ENCODE measurements at places on chromosomes 12 and 14. TPM values are rescaled to one million over a fixed set of nuclear protein-coding genes. Genes with fewer than 3 reads are reported as not detected.

The KLHDC1 gene
- polyA plus RNA-seq = 0.77 TPM

The GPX2 gene
- not detected for polyA plus RNA-seq

The USP44 gene
- polyA plus RNA-seq = 0.91 TPM

The ACOT6 gene
- not detected for polyA plus RNA-seq

The SOAT2 gene
- polyA plus RNA-seq = not detected

The OR6C2 gene
- not detected for polyA plus RNA-seq

The CMA1 gene
- polyA plus RNA-seq = not detected

The GYS2 gene
- polyA plus RNA-seq = 0.03 TPM

The FSCB gene
- not detected for polyA plus RNA-seq

- DNase-seq = peak; percentile 5
These were observed 75.2 kb upstream of the RPH3A start for GRCh38 chr12:112716099-112717093.

- DNase-seq = no peak
These were observed 53.4 kb downstream of the ZFC3H1 start for GRCh38 chr12:71610031-71610795.

GRCh38 chr12:80195074-80195726 is 95.9 kb downstream of the OTOGL start:
- DNase-seq = peak; percentile 79

DNA sequence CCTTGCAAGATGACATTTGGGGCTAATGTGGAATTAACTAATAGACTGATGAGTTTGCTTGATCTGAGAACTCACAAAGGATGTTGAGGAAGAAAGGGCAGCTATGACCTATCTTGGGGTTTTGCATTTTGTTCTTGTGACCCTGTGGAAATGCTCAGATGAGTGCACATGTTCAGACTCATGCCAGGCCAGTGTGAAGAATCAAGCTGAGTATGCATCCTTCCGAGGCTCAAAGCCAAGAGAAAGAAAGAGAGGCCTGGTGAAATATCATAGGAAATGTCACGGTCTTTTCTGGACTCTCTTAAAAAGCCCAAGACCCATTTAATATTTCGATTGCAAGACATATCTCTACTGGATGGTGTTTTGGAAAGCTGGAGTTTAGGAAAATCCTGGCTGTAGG is 96.3 kb downstream of the CACNA1C start:
- DNase-seq = no peak

GRCh38 chr12:93832131-93832530 is 155.0 kb downstream of the CRADD start:
- no peak for DNase-seq

DNA sequence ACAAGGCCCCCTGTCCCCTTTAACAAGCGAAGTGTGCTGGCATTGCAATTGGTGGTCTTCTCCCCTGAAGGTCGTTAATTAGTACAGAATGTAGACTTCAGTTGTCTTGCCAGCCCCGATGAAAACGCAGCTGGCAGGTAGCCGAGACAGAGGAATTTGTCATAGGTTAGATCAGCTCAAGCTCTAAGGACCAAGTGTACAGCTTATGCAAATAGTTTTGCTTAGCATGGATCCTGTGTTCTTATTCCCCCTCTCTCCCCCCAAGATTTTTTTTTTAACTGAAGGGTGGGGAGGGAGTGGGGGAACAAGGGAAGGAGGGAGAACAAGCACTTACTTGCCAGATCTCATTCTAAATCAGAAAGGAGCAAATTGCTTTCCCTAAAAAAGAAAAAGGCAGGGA is 58.6 kb upstream of the PARP11 start:
- no peak for DNase-seq

DNA sequence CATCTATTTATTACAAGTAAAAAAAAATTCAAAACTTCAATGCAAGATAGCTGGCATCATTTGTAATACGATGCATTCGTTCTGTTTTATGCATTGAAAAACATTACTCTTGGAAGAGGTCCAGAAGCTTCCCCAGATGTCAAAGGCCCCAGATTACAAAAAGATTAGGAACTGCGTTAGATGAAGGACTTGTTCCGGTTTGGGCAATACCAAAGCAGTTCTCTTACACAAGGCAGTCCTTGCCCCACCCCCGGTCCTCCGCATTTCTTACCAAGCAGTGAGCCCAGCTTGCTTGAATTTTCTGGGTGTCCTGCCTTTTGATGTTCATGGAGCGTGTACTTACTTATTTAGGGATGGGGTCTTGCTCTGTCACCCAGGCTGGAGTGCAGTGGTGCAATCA is 4.8 kb upstream of the HVCN1 start:
- DNase-seq = no peak

GRCh38 chr12:11822081-11822834 is 172.8 kb downstream of the ETV6 start:
- DNase-seq = peak; percentile 84

- DNase-seq = no peak
These were observed 3.6 kb upstream of the FOS start for GRCh38 chr14:75274899-75275569.

- DNase-seq = peak; percentile 55
These were observed 22.0 kb upstream of the NUDT14 start for GRCh38 chr14:105203057-105203531.

- peak; percentile 83 for DNase-seq
These were observed 6.3 kb upstream of the LTBP2 start for GRCh38 chr14:74618078-74618952.

DNA sequence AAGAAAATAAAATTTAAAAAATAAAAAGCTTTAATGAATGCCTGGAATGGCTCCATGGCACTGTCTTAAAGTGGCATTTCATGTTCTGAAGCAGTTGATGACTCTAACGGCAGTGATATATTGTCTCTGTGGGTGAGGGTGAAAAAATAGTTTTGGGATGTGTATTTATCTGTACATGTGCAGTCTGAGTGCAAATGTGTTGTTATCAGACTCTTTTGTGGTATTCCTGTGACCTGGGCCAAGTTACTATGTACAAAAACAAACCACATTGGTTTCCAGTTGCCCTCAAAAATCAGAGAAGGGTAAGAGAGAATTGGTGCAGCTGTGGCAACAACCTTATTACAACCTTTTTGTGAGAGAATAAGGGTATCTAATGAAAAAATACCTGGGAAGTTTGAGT is 81.7 kb upstream of the CCDC91 start:
- no peak for DNase-seq

- no peak for DNase-seq
These were observed 264.0 kb downstream of the VRK1 start for GRCh38 chr14:97061198-97061597.

DNA sequence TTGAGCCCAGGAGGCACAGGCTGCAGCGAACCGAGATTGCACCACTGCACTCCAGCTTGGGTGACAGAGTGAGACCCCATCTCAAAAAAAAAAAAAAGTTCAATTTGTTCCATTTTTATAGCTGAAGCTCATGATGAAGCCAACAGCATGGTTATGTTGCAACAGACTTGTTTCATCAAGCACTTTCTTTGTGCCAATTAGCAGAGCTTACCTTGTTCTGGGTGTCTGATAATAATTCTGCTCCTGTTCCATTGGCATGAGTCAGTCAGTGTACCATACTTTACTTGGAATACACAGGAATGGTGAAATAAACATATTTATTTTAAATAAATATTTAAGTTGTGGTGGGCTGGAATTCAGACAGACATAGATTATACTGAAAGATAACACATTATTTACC is 100.8 kb upstream of the DAAM1 start:
- DNase-seq = no peak
